ENCODE measurements at places on chromosomes 2 and 18.

DNA sequence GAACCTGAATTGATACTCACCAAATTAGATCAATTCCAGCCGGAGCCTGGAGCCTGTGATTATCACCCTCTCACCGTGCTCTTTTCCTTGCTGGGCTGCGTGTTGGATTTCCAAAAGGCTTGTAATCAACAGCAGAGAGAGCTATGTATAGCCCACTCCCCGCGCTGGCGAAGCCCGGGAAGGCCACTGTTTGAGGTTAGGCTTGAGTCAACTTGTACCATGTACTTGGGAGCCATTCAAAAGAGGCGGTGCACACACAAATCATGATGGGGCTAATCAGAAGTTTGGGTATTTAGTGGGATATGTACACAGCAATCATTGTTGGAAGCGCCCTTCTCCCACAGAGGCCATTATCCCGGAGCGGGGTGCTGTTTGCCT, 151.6 kb downstream of the GLI2 start:
- DNase-seq: peak; percentile 70

DNA sequence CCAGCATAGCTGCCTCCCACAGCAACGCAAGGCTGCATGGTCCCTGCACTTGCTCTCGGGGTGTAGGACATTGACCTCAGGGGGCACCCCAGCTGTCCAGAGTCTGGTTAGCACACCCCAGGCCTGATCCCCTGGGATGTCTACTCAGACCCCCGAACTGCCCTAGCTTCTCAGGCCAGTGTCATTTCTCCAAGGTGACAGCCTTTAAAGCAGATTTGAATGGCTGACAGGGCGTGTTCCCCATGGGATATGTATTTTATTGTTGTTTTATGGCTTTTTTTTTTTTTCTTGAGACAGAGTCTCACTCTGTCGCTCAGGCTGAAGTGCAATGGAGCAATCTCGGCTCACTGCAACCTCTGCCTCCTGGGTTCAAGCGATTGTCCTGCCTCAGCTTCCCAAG, 40.8 kb upstream of the PTMA start:
- DNase-seq: no peak

GRCh38 chr2:6068429-6068828, 376.2 kb downstream of the SOX11 start:
- no peak for DNase-seq

GRCh38 chr2:149611100-149611820, 23.7 kb upstream of the MMADHC start:
- peak; percentile 48 for DNase-seq

- no peak for DNase-seq
Observed at GRCh38 chr18:40099641-40100040, 1855.4 kb upstream of the PIK3C3 start.

- no peak for DNase-seq
Observed at GRCh38 chr2:160427629-160428404, 65.8 kb downstream of the RBMS1 start.

DNA sequence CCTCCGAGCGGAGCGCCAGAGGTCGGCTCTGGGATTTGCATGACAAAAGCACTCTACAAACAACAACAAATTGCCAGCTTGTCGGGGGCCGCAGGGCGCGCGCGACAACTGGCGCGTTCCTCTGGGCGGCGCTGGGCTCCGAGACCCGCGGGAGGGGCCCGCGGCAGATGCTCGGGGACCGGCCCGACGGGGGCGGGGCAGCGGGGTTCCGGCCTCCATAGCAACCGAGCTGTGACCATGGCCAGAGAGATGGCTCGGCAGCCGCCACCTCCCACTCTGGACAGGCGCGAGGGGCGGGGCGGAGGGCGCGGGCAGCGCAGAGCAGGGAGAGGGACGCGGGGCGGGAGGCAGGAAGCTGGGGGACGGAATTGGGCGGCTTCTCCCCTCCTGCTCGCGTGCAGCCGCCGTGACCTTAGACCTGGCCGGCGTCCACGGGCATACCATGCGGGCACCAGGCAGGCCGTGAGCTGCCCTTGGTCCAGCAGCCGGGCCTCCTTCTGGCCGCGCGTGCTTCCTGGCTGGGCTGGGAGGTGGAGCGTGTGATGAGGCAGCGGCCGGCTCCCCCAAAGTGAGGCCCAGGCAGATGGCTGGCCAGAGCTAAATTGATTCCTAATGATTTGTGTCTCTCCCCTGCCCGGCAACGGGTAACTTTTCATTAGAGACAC, 171.5 kb downstream of the CELF4 start:
- DNase-seq: peak; percentile 93

DNA sequence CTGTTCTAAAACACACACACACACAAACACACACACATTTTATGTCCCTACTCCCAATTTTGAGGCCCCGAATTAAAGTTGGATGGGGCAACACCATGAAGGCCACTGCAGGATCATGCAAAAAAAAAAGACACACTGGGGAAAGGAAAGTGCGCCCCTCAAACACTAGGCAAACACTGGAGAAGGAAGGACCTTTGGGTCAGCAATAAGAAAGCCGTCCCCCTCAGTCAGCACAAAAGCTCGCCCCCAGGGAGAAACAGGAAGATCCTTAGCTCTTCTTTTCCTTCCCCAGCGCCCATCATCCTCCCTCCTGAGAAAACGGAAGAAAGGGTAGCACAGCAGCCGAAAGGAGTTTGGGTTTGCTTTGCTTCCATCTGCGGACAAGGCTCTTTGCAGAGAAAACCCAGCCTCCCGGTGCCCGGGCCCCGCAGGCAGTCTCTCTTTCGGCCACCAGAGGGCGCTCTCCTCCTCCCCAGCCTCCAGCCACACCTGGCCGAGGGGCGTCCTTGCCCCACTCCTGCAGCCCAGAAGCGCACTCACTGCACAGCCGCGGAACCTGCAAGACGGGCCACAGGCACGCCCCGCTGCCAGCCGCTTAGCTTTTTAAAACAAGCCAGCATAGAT, 248.5 kb downstream of the CDH20 start:
- DNase-seq: peak; percentile 92

DNA sequence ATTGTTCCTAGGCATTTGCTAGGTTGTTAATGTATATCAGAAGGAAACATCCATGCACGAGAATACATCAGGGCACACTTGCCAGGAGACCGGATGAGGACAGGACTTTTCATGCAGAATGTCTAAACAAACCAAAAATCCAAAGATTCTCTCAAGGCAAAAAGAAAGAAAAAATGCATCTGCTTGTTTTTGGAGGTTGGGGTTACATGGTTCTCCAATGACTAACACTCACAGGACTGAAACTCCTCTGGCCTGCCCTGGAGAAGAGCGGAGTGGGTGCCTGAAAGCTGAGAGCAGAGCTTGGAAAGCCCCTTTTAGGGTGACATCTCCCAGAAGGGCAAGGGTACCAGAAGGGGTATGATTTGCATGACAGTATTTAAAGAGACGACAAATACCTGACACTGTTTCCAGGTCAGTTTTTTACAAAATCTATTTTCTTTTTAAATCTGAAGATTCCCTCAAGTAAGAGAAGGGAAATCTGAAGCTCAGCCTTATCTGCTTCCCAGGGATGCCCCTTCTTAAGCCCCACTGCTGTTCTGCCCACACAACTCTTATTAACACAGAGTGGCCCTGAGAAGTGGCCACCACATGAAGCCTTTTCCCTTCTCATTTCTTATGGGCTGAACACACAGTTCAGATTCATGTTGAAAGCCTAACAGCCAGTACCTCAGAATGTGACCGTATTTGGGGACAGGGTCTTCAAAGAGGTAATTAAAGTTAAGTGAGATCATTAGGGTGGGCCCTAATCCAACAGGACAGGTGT, 216.4 kb downstream of the STK39 start:
- DNase-seq: no peak

DNA sequence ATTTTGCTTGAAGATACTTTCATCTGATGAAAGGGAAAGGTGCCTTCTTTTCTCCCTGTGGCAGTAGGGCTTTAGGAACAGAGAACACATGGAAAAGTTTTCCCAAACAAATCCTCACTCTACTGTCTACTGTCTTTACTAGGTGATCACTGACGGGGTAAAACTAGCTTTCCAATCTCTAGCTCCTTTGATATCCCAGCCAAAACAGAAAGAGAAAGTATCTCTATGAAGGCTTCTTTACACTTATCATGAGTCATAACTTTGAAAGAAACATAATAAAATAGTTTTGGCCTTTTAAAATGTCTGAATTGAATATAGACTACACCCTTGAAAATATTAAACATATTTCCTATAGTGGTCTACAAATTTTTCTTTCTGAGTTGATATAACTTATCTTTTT, 214.5 kb downstream of the DSEL start:
- DNase-seq: no peak

- no peak for DNase-seq
Observed at GRCh38 chr18:35936951-35937350, 35.5 kb upstream of the RMP24 start.

DNA sequence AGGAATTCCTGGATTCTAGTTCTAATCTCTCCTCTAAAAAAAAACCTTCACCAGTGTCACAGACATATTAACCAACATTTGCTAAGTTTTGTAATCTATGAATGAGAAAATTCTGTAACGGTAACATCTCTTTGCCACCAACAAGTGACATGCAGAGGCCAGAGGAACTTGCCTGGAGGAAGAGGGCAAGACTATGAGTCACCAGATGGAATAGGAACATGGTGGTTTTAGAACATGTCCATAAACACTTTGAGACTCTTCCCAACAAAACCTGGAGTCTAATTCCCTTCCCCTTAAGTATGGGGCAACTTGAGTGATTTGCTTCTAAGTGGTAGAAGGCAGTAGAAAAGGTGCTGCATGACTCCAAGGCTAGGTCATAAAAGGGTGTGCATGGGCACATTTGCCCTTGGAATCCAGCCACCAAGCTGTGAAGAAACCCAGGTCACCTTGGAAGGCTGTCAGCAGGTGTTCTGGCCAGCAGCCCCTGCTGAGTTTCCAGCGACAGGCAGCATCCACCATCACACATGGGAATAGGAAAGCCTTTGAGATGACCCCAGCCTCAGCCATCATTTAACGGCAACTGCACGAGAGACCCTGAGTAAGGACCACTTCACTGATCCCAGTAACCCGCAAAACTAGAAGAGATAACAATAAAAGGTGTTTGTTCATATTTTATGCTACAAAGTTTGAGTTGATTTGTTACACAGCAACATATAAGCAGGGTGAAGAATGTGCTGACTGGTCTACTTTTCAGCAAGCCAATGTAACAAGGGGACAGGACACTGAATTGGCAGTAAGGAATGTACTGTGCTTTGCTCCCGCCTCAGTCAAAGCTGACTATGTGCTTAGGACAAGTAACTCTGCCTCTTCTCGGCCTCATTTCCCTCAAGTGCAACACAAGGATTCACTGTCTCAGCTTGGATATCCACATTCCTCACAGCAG, 90.6 kb downstream of the SKA1 start:
- no peak for DNase-seq

GRCh38 chr2:146984014-146984413, 860.8 kb upstream of the ACVR2A start:
- no peak for DNase-seq

DNA sequence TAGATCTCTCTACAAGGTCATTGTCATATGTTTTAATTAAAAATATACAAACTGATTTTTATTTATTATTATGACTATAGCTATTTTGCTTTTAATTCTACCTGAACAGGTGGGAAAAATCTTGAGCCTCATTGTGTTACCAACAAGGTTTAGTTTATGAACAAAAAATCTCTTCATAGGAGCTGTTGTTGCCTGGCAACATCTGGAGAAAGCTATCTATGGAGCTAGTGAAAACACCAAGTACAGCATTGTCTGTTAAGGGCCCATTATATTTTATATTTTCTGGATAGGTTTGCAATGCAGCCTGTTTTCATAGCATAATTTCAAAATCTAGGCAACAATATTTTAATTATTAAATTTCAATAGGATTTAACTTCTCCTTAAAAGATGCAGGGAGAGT, 383.0 kb upstream of the TMEFF2 start:
- no peak for DNase-seq

GRCh38 chr2:11907190-11907589, 160.8 kb downstream of the LPIN1 start:
- DNase-seq: no peak

- peak; percentile 18 for DNase-seq
Observed at GRCh38 chr2:128775217-128775913, 456.7 kb upstream of the HS6ST1 start.

DNA sequence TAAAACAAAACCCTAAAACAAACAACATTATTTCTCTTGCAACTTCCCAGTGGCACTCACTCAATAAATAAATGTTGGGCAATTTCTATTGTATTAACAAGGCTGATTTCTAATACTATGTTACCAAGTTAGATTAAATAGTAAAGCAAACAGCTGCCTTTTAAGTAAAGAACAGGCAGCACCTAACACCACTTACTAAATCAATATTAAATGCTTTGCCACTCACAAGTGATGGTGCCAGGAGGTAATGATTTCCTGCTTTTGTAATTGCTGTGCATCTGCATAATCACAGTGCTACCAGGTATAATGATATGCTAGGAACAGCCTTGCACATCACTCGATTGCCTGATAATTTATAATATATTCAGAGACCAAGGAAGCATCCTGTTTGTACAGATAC, 276.5 kb downstream of the NBAS start:
- peak; percentile 36 for DNase-seq

DNA sequence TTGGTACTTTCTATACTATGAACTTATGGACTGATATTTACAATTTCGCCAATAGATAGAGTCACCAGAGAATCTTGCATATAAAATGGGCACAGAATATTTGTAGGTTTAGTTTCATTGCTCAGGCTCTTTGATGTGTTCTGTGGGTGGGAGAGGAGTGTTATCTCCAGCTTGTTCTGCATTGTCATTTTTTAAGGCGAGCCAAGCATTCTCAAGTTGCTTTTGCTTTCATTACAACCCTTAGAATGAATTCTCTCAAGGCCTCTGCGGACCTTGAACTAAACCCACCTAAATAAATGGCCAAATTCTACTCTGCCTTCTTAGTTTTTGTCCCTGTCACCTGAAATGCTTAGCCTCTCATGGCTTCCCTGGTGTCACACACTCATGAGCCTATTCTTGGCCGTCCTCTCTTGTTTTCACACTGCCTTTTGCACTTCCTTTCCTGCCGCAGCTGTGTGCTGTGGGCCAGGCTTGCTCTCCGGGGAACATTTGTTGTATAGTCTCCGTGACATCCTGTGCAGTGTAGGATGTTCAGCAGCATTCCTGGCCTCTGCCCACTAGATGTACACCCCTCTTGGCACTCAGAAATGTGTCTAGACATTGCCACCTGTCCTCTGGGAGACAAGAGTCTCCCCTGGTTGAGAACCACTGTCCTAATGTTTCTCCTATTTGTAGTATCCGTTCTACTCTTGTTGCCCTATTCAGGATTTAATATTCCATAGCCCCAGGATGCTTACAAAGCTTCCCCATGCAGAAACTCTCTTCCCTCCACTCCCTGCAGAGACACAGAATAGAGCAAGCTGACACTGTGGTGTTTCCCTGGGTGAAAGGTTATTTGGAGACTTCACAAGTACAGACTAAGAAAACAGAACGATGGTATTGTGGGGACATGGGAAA, 255.6 kb downstream of the PTPRM start:
- DNase-seq: peak; percentile 47

DNA sequence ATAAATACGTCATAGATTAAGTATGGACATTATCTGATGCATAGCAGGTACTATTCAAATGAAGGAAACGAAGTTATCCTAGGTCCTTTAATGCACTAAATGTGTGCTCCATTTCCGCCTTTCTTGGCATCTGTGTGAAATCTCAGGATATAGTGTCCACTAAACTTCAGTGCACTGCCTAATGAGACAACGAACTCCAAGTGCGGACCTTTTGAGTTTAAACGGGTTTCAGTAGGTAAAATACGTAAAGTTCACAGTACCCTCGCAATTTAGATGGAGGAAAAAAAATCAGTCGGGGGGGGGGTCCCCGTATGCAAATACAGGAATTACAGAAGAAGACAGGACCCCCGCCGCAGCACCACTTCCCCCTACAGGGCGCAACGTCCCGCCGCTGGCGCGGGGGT, 729 bp upstream of the REL start:
- DNase-seq: no peak
